Effector CD8-positive, alpha-beta T cell (primary cell): ENCODE measurements at places on chromosomes 1 and 21.
A peak's percentile ranks its signal among the peaks of the same experiment; 100 is the strongest.

- no peak for DNase-seq
These were observed 74.5 kb downstream of the NPHP4 start for GRCh38 chr1:5917591-5918274.

- peak; percentile 8 for DNase-seq
These were observed 7.3 kb upstream of the GNL2 start for GRCh38 chr1:37602750-37603694.

GRCh38 chr1:220217383-220217988 lies 54.8 kb downstream of the RAB3GAP2 start:
- DNase-seq, result no peak

- no peak for DNase-seq
These were observed 127.4 kb upstream of the NRIP1 start for GRCh38 chr21:15192243-15192642.

DNA sequence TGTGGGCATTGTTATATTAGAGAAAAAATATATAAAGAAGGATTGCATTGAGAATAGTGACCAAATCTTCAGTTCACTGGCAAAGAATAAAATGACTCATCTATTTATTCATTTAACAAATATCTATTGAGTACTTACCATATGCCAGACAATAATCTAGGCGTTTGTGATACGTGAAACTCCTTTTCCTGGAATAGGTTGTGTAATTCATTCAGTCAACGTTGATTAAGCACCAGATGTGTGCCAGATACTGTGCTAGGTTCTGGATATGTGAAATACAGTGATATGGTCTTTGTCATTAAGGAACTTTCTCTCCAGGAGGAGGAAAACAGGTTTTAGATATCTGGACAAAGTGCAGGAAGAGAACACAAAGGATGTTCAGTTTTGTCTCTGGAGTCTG lies 344.5 kb downstream of the RWDD3 start:
- no peak for DNase-seq

DNA sequence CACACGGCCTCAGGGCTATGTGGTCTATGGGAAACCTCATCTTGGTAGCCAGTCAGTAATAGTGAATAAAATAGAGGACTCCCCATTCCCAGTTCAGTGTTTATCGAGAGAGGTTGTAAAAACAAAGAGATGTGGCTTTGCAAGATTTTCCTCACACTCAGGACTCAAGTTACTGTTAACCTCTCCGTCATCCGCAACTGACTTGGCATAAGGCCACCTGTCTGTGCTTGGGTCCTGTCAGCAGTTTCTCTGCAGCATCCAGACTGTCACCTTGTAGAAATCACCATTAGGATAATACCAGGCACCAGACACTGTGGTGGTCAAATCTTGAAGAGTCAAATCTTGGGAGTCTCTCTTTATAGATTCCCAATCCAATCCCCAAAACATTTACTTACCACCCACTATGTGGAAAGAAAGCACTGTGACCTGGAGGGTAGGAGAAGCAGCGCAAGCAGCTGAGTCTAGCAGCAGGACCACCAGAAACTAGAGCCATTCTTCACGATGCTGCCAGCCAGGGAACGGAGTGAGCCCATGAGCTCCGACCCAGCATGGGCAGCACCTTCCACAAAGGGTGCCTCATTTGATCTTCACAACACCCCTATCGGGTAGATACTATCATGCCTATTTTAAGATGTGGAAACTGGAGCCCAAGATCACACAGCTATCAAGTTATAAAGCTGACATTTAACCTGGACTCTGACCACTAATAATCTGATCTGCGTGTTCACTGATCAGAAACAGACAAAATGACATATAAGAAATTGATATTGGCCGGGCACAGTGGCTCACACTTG lies 5.6 kb upstream of the GPR25 start:
- DNase-seq, result no peak

DNA sequence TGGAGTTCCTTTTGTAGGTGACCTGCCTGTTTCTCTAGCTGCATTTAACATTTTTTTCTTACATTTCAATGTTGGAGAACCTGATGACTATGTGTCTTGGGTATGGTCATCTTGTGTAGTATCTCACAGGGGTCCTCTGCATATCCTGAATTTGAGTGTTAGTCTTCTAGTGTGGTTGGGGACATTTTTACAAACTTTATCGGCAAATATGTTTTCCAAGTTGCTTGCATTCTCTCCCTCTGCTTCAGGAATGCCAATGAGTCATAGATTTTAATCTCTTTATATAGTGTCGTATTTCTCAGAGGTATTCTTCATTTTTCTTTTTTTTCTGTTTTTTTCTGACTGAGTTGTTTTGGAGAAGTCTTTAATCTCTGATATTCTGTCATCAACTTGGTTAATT lies 684.0 kb downstream of the NCAM2 start:
- DNase-seq, result no peak

DNA sequence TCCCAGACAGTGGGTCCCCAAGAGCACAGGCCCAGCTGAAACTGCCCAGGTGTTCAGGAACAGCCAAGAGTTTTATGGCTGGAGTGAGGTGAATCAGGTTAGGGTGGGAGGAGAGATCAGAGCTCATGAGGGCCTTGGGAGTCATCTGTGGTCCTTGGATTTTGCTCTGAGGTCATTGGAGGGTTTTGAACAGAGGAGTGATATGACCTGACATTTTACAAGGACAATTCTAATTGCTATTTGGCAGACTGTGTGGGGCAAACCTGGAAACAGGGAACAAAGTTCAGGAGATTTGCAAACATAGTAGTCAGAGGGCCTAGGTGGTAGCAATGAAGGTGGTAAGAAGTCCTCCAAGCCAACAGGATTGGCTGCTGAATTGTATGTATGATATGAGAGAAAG lies 31.1 kb upstream of the LRRN2 start:
- no peak for DNase-seq

DNA sequence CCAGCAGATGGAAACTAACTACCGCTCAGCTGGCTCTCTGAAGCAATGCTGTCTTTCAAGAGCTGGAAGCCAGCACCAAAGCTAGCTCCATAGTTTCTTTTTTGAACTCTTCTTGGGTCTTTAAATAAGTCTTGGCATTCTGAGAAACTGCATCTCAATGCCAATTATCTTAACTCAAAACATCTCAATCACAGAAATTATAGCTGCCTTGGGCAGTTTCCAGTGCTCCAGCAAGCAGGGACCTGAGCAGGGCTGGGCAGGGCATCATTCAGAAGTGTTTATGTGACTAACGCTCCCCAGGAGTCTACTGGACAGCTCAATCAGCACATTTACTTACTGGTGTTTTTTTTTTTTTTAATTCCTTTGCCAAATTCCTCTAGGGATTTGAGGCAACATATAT lies 18.3 kb upstream of the PADI4 start:
- no peak for DNase-seq

DNA sequence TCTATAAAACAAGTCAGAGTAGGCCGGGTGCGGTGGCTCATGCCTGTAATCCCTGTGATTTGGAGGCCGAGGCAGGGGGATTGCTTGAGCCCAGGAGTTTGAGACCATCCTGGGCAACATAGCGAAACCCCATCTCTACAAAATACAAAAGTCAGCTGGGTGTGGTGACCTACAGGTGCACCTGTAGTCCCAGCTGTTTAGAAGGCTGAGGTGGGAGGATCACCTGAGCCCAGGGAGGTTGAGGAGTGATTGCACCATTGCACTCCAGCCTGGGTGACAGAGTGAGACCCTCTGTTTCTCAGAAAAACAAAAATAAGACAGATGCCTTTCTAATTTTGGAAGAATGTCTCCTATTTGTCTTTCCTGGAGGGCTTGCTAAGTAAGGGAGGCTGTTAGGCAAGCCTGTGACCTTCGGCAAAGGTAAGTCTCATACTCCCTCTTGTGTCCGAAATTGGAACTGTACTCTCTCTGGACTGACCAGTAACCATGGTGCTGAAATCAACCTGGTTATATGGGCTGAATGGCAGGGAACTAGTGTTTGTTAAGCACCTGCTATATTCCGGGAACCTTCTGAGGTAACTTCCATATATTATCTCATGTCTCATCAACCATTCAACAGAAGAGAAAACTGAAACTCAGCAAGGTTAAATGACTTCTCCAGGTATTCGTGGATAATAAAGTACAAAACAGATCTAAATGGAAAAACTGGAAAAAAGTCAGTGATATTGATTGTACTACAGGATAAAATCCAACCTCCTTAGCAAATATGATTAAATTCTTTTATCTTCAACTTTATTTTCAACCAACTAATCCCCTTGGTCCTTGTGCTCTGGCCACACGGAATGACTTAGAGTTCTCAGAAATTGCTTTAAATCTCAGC lies 11.8 kb upstream of the RAB3B start:
- DNase-seq, result no peak

GRCh38 chr1:85074365-85074964 lies 26.2 kb upstream of the MCOLN3 start:
- DNase-seq, result no peak

DNA sequence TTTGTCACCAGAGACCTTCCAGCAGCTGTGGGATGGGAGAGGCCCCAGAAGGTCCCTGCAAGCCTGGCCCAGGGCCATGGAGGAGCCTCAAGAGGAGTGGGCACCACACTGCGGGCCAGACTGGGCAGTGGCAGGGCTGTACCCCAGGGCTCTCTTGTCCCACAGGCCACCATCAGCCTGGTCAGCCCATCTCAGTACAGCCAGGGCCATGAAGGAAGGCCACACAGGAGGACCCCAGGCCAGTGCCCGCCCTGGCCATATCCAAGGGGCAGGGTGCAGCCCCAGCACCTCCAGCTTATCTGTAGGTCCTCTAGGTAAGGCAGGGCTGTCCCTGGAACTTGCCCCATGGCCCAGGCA lies 3.1 kb upstream of the GNB1 start:
- DNase-seq, result no peak

DNA sequence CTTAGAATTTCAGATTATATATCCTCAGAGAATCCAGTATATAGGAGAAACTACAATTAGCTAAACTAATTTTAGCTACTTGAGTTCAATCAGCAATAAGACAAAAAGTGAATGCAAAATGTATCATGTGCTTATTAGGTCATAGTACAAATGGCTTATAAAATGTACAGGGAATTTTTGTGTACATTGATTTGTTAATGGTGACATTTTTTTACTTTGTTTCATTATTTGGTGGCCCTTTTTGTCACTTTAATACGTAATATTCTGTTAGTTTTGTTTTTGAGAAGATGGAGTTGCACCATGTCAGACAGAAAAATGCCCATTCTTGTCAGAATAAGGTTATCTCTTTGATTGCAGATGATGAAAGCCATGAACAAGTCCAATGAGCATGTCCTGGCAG lies 33.6 kb downstream of the CC2D1B start:
- DNase-seq, result no peak

- no peak for DNase-seq
These were observed 298.7 kb downstream of the LRRIQ3 start for GRCh38 chr1:73899311-73899710.

GRCh38 chr21:45079351-45079750 lies 5.0 kb downstream of the ADARB1 start:
- no peak for DNase-seq

- DNase-seq, result no peak
These were observed 68.1 kb downstream of the VWA5B1 start for GRCh38 chr1:20358761-20359263.

- no peak for DNase-seq
These were observed 77.7 kb downstream of the TOMM20 start for GRCh38 chr1:235050911-235051360.

GRCh38 chr1:186864296-186864695 lies 35.5 kb downstream of the PLA2G4A start:
- DNase-seq, result no peak

GRCh38 chr1:103336408-103336807 lies 189.1 kb upstream of the RNPC3 start:
- DNase-seq, result no peak

- DNase-seq, result no peak
These were observed 37.1 kb downstream of the JUN start for GRCh38 chr1:58746757-58747156.

DNA sequence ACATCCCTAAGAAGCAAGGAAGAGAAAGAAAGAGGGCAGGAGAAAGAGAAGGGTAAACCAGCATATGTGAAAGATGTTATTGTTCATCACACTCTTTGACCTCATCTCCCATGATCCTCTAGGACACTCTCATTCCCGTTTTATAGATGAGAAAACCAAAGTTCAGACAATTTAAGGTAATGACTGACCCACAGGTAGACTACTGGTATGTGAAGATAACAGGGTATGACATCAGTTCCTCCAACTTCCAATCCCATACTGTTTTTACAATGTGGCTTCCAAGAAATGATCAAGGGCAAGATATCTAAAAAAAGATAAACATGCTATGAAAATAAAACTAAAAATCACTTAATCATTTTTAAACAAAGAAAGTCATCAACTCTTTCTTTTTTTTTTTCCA lies 95.2 kb upstream of the TNFSF4 start:
- no peak for DNase-seq

DNA sequence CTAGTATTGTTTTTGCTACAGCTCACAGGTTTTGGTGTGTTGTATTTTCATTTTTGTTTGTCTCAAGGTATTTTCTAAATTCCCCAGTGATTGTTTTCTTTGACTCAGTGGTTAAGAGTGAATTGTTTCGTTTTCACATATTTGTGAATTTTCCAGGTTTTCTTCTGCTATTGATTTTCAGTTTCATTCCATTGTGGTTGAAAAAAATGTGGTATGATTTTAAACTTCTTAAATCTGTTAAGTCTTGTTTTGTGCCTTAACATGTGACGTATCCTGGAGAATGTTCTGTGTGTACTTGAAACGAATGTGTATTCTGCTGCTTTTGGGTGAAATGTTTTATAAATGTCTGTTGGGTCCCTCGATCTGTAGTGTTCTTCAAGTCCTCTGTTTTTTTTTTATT lies 117.9 kb downstream of the KIF26B start:
- DNase-seq, result no peak

GRCh38 chr1:41629141-41629540 lies 144.7 kb upstream of the EDN2 start:
- no peak for DNase-seq

DNA sequence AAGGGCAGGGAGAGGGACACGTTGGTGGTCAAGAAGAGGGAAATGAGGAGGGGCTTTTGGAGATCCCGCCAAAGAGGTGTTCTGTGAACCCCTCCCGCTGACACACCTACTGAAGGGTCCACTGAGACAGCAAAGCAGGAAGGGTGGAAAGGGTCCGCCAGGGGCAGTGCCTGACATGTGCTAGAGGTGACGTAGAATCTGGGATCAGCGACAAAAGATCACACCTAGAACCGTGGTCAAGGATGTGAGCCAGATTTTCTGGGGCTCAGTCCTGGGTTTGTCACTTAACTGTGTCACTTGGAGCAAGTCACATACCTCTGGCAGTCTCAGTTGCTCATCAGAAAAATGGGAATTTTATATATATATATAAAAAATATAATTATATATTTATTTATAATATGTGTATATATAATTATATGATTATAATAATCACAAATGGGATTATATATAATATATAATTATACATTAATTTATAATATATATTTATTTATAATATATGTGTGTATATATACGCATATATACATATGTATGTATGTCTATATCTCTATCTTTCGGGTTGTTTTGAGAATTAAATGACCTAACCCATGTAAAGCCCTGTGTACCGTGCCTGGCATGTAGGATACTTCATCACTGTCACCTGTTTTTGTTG lies 35.0 kb upstream of the ATP5PO start:
- DNase-seq, result no peak

- no peak for DNase-seq
These were observed 2.2 kb downstream of the S100A2 start for GRCh38 chr1:153563483-153563901.

GRCh38 chr1:17579951-17580939 lies 40.7 kb downstream of the ARHGEF10L start:
- DNase-seq, result no peak
